Ecto neural progenitor cell (in vitro differentiated cells): ENCODE measurements at places on chromosomes 1 and 21.

DNA sequence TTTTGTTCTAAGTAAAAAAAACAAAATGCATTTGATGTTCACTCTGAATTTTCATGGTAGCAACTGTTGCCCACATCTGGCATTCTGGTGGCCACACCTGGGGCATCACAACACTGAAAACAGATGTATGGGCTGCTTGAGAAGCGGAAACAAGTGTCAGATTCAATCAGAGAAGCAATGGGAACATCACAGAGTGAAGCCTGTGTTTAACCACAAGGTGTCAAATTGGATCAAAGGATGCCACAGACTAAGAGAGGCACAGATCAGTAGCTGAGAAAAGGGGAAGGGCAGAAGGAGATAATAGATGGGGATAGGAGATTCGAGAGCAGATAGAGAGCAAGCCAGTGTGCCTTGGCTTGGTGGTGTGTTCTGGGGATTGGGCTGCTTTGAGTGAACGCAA, 49.8 kb upstream of the MTF2 start:
- DNase-seq: no peak

- DNase-seq: no peak
Measured at GRCh38 chr1:243924588-243925349, 74.7 kb upstream of the AKT3 start.

DNA sequence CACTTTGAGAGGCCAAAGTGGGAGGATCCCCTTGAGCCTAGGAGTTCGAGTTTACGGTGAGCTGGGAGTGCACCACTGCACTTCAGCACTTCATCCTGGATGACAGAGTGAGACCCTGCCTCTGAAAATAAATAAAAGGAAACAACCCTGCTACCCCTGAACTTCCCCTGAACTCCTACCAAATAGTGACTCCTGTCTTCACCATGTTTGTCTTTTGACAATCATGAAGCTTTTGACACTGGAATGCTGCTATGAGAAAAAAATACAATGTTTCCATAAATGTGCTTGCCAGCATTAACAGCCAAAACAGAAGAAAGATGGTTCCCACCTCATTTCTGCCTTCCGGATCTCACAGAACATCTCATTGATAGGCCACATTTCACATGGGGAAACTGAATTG, 10.4 kb downstream of the ZBTB8A start:
- no peak for DNase-seq

- no peak for DNase-seq
Measured at GRCh38 chr1:180173952-180174351, 19.3 kb downstream of the QSOX1 start.

- peak; percentile 100 for DNase-seq
Measured at GRCh38 chr1:43358746-43359693, at the start of gene CDC20. TSS of gene CDC20 (plus strand) at chr1:43358981. CDS start at chr1:43359216, 235 bp downstream.

DNA sequence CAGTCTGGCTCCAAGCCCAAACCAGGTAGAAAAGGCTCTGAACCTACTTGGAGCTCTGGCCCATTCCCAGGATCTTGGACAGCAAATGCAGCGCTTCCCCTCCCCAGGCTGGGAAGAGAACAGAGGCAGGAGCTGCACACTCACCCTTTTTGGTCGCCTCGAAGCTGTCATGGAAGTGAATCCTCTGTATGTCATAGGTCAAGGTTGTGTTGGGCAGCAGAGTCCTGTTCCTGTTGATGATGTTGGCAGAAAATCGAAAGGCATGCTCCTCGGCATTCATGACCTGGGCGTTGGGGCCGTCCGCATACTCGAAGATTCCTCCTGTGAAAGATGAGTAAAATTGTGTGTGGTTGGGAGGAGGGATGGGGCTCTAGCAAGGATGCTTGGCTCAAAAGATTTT, 143.5 kb downstream of the GRIK3 start:
- peak; percentile 11 for DNase-seq

- no peak for DNase-seq
Measured at GRCh38 chr1:53706356-53706755, 32.6 kb downstream of the GLIS1 start.

DNA sequence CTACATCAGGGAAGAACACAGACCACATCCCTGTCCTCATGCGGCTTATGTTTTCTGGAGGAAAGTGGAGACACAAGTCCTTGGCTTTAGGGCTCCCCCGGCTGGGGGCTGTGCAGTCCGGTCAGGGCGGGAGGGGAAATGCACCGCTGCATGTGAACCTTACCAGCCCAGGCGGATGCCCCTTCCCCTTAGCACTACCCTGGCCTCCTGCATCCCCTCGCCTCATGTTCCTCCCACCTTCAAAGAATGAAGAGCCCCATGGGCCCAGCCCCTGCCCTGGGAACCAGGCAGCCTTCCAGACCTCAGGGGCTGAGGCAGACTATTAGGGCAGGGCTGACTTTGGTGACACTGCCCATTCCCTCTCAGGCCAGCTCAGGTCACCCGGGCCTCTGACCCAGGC, 45.5 kb downstream of the TNNT2 start:
- no peak for DNase-seq
